HFFc6 (cell line): ENCODE measurements at places on chromosomes 2 and 18. TPM values are rescaled to one million over a fixed set of nuclear protein-coding genes. Genes with fewer than 3 reads are reported as not detected.

RBKS gene
- total RNA-seq, result 1.8 to 3.4 TPM (median 2.2 TPM) in 3 replicates

KIF3C gene
- total RNA-seq, result 16.7 to 23.8 TPM (median 20.5 TPM) in 3 replicates

LYPD1 gene
- 2.0 to 10.3 TPM (median 4.0 TPM) in 3 replicates for total RNA-seq

UGGT1 gene
- total RNA-seq, result 59.8 to 69.5 TPM (median 60.8 TPM) in 3 replicates

C2orf72 gene
- not detected in 3 replicates for total RNA-seq

CCDC74A gene
- total RNA-seq, result 5.8 to 7.2 TPM (median 6.1 TPM) in 3 replicates

DIS3L2 gene
- total RNA-seq, result 18.2 to 19.9 TPM (median 18.3 TPM) in 3 replicates
